Jurkat, Clone E6-1 (cell line): ENCODE measurements at places on chromosomes 11 and 22.

DNA sequence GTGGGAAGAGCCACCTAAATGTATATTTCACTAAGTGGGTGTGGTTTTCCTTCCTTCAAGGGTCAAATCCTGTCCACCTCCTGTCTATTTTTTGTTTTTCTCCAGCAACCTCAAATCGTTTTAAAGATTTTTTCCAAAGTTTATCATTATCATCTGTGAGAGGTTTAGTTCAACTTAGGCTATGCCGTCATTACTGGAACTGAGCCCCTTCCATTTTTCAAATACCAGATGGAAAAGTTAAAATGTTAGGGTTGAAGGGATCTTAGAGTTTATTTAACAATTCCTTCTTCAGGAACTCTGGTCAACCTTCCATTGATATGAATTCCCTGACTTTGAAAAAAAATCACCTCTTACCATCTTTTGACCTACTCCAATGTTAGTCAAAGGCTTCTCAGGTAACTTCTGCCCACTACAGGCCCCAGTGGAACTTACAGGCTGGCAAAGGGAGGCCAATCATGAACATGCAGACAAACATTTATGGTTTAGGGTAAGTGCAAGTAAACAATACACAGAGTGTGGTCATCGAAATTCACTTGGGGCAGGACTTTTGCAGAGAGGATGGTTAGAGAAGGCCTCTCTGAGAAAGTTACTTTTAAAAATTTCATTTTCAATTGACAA, 45.2 kb downstream of the SYN3 start:
- DNase-seq = no peak

GRCh38 chr11:105975128-105975527, 46.9 kb downstream of the MSANTD4 start:
- DNase-seq = no peak

GRCh38 chr11:81647374-81647773, 1086.3 kb downstream of the FAM181B start:
- no peak for DNase-seq

GRCh38 chr11:119749006-119749565, 20.1 kb upstream of the NECTIN1 start:
- DNase-seq = no peak

DNA sequence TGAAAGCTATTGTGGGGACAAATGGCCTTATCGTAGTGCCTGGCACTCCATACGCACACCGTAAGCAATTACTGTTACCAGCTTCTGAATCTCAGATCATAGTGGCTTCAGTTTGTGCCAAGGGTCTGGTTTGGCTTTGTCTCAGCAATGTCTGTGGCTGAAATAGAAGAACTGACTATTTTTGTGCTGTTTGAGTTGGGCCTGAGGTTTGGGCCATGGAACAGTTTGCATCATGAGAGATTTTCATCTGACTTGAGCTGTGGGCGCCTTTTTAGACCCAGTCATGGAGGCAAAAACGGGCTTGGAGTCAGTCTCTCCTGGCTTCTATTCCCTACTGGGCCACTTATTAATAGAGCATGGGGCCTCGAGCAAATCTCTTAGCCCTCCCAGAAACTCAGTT, 121.1 kb upstream of the CRYBB3 start:
- no peak for DNase-seq

GRCh38 chr22:31951194-31952093, 7.1 kb downstream of the YWHAH start:
- peak; percentile 36 for DNase-seq

GRCh38 chr22:48651981-48652538, 1175.6 kb downstream of the BRD1 start:
- DNase-seq = no peak

DNA sequence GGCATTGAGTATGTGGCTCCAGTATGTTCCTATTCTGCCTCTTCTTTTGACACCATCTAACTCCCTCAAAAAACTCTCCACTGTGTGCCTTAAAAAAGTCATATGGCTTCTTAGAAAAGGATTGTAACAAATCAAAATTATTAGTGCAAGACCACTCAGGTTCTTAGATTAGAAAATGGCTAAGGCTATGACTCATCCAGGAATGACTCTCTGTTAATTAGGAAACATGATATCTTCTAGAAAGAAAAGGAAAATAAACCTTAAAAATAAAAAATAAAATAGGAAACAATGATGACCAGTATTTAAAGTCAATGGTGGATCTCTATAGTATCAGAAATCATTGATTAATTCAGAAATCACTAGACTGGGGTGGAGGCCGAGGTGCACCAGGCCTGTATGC, 21.7 kb downstream of the SLC25A17 start:
- no peak for DNase-seq

DNA sequence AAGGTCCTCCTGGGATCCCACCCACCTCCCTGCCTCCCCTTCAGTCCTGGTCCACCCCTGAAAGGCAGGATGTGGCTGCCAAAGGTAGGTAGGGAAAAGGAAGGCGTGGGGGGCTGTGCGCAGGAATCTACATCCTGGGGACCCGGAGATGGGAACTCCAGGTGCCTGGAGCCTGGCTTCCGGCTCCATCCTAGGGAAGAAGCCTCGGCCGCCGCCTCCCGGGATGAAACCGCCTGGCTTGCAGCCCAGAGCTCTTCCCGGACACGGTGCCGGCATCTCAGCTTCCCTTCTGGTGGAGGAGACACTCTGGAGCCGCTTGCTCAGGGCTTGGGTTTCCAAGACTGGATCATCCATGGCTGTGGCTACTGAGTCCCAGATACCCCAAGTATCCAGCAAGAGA, 33.3 kb upstream of the PDGFB start:
- no peak for DNase-seq

- no peak for DNase-seq
Measured at GRCh38 chr11:47711225-47711624, 3.9 kb downstream of the AGBL2 start.

- peak; percentile 27 for DNase-seq
Measured at GRCh38 chr11:6419009-6419631, at the start of gene APBB1. TSS of gene APBB1 (minus strand) at chr11:6419094. CDS start at chr11:6411347, 7,747 bp downstream.

- DNase-seq = no peak
Measured at GRCh38 chr22:27990879-27991278, 71.8 kb upstream of the PITPNB start.

- DNase-seq = no peak
Measured at GRCh38 chr22:48373626-48374173, 1454.0 kb downstream of the BRD1 start.

DNA sequence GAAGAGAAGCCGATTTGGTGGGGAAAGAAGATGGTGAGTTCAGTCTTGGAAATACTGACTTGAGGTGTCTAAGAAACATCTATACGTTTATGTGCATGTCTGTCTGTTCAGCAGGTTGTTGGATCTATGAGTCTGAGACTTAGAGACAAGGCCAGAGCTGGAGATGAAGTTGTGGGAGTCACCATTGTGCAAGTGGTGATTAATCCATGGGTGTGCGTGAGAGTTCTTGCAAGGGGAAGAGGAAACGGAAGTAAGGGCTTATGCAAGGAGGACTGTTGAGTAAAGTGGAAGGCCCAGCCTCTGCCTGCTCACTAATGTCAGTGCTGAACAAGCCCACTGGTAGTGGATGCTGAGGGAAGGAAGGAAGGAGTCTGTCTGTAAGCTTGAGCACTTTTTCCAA, 9.7 kb downstream of the TMEM45B start:
- no peak for DNase-seq

DNA sequence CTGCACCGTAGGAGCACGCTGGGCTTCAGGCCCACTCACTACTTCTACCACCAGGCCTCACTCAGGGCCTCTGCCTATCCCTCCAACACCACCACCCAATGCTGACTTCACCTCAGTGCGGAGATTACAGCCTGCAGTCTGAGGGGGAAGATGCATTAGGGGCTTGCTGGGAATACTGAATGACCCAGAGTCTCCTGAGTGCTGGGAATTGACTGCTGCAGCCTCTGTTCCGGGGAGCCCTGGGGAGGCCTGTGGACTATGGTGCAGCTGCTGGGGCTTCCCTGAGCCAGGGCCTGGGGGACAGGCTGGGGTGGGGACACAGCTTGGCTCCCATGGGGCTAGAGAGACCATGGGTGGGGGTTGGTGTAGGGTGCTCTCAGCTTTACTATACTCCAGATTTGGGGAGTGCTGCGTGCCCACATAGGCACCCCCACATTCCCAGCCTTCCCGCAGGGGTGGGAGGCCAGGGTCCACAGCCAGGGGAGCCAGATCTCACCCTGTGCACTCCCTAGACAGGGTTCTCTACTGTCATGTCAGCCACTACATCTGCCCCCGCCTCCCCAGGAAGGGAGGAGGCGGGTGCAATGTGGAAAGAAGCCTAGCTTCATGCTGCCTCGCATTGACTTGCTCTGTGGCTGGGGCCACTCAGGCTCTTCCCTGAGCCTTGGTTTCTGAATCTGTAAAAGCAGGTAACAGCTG, 44.4 kb downstream of the GDPD5 start:
- no peak for DNase-seq

DNA sequence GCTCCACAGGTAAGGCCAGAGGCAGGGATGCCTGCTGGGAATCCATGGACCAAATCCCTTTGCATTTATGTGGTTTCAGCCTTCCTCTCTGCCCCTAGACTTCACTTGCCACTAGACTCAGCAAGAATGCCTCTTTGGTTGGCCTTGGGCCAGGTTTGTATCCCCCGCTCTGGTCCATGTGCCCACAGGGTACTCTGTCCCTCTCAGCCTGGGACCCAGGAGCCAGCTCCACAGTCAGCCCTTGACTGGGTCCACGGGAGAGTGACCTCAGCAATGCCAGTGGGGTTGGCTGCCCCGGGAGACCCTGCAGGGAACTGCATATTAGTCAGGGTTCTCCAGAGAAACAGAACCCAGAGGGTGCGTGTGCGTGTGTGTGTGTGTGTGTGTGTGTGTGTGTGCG, 28.3 kb upstream of the LINC01488 start:
- DNase-seq = no peak

DNA sequence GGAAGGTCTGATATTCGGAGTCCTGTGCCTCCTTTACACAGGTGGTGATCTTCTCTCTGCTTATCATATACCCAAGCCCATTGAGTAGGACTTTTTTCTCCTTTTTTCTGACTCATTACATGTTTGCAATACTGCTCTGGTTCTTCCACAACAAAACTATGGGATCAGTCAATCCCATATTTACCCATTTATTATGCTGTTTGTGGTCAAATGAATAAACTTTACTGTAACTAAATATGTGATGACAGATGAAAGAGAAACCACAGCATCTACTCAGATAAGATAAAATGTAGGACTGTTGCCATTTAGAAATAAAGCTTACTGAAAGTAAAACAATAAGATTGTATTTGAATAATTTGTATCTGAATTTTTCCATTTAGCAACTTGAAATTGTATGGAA, 958.7 kb upstream of the FAT3 start:
- DNase-seq = no peak

GRCh38 chr11:91244912-91245311, 979.7 kb upstream of the FAT3 start:
- DNase-seq = no peak

- no peak for DNase-seq
Measured at GRCh38 chr11:88541006-88541405, 203.5 kb upstream of the CTSC start.

DNA sequence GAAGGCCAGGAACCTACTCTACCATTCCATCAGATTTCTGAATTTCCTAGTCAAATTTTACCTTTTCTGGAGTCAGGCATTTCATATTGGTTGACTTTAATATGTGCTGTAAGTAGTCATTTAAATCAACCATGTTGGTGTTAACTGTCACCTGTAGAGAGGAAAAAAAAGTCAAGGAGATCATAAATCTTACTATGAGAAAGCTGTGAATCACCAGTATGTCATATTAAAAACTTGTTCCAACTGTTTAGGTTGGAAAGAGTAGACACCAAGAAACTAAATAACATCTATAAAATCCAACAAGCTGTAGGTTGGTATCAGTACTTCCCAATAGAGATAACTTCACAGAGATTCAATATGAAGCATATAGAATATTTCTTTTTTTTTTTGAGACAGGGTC, 39.5 kb downstream of the COPB1 start:
- DNase-seq = no peak

- no peak for DNase-seq
Measured at GRCh38 chr11:75783416-75784084, 15.0 kb downstream of the DGAT2 start.

GRCh38 chr11:70668204-70669202, 270.2 kb downstream of the CTTN start:
- DNase-seq = no peak

DNA sequence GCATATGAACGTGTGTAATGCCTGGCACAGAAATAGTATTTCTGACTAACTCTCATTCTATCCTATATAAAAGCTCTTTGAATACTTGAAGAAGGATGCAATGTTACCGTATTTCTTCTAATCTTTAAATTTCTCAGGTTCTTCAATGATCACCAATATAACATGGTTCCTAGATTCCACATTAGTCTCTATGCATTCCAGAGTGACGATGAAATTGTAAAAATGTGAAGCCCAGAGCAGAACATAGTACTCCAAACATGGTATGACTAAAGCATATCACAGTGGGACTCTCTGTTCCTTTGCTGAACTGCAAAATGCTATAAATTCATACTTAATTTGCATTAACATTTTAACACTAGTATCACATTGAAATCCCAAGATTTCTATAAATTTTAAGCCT, 877.6 kb upstream of the CHORDC1 start:
- DNase-seq = no peak

GRCh38 chr22:22848364-22848866, 39.2 kb upstream of the IGLL5 start:
- DNase-seq = peak; percentile 44

GRCh38 chr11:114180301-114181055, 115.7 kb upstream of the NNMT start:
- DNase-seq = no peak

- DNase-seq = peak; percentile 9
Measured at GRCh38 chr22:46961591-46962295, 199.3 kb downstream of the TBC1D22A start.

- no peak for DNase-seq
Measured at GRCh38 chr11:81059356-81059755, 1618.5 kb upstream of the TENM4 start.

- no peak for DNase-seq
Measured at GRCh38 chr11:125995313-125995712, 49.5 kb downstream of the VSIG10L2 start.

DNA sequence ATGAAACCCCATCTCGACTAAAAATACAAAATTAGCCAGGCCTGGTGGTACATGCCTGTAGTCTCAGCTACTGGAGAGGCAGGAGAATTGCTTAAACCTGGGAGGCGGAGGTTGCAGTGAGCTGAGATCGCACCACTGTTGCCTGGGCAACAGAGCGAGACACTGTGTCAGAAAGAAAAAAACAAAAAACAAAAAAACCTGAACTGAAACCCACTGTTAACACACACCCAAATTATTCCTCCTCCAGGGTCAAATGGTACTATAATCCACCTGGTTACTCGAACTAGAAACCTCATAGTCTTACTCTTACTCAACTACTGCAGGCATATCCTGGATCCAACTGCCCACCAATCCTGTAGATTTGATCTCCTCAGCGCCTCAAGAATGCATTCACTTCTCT, 35.5 kb downstream of the USP28 start:
- DNase-seq = no peak
